H1 (cell line): ENCODE measurements at places on chromosomes 7 and 10. TPM values are rescaled to one million over a fixed set of nuclear protein-coding genes. Genes with fewer than 3 reads are reported as not detected.

GRCh38 chr7:116139807-116140206 is 70.5 kb upstream of the TES start:
- H3K4me3 ChIP-seq: no peak overlapping the region
- H3K27me3 ChIP-seq: no peaks in the 10 kb centered on the region
- DNase-seq: no peak
- no peaks in the 10 kb centered on the region for H3K36me3 ChIP-seq
- H3K27ac ChIP-seq: no peak overlapping the region

GRCh38 chr7:34747867-34748727 is 90.1 kb downstream of the NPSR1 start:
- no peaks in the 10 kb centered on the region for H3K36me3 ChIP-seq
- no peak overlapping the region for H3K27ac ChIP-seq
- H3K4me3 ChIP-seq: no peak overlapping the region
- H3K27me3 ChIP-seq: no peaks in the 10 kb centered on the region

Gene SLC18A2
- 6.7 and 7.0 TPM in 2 replicates for total RNA-seq

Gene RNF133
- total RNA-seq: 0.39 TPM in 1 of 2 replicates, not detected in the other
